ENCODE measurements at places on chromosomes 16 and 17.

DNA sequence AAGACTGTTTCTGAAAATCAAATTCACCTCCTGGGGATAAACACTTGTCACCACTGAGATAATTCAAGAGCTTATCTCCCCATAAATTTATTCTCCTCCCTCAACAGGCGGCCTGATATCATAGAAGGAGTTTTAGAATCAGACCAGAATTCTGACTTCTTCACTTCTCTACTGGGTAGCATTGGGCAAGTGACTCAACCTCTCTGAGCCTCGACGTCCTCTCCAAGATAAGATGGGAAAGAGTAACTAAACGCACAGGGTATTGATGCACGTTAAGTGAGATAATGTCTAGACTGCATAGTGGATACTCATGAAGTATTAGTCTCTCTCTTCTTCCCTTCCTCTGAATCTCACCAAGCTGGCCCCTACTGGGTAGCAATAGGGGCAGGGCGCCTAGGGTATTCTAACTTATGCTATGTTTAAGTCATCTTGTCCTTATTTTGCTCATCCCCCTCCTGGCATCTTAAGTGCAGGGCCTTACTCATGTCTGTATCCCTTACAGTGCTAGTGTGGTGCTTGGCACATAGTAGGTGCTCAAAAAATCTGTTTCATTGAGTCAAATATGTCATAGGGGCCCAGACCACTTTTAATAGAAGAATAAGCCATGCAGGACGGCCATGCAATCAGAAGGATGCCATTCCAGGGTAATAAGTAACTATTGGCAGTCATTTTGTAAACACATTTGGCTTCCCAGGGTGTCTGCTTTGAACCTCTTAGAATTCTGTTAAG, 476.4 kb upstream of the CCL2 start:
- DNase-seq = no peak

DNA sequence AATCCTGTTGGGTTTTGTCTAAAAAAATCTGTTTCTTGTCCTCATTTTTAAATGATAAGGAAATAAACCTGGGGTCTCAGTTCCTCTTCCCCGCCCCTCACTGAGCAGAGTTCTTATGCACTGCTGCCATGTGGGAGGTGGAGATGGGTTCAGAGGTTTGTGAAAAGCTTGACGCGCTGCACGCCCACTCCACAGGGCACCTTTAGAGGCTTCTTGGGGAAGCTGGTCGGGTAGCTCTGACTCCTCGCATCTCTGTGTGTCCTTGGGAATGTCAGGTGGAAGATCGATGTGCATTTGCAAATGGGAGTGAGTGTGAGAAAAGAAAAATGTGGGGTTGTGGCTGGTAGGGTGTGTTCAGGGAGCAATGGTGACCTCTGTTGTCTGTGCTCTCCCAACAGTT, 4.7 kb upstream of the ZNHIT3 start:
- no peak for DNase-seq

DNA sequence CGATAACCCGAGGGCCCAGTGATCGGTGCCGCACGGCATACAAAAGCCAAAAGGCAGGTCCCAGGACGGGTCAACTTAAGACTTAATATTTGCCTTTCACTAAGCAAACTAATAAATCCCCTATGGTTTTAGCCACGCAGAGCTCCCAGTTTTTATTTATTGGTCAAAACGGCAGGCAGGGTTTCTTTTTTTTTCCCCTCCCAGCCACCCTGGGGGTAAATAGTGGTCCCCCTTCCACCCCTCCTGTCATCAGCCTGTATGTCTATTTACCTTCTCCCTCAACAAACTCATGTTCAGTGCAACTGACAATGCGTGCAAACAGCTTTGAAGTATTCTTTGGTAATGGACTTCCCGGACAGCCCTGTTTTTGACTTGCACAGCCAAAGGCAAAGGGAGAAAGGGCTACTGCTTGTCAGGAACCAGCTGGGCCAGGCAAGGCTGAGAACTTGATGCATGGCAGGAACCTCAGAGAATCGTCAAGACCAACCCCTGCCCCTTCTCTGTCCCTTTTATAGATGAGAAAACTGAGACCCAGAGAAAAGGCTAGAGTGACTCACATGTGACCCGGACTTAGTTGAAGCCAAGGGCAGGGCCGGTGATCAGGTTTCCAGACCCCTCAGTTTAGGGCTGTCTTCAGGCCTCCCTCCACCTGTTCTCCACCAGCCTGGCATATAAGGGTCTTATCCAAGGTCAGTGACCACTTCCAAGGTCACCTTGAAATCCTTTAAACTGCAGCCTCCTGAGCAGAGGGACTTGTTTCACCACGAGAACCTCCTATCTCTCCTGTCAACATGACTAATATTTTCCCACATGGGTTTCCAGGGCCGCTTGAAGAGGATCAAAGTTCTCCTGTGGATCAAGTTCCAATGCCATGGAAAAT, 279.0 kb downstream of the SOX9 start:
- DNase-seq = no peak

GRCh38 chr17:72351884-72352346, 231.1 kb downstream of the SOX9 start:
- DNase-seq = no peak

DNA sequence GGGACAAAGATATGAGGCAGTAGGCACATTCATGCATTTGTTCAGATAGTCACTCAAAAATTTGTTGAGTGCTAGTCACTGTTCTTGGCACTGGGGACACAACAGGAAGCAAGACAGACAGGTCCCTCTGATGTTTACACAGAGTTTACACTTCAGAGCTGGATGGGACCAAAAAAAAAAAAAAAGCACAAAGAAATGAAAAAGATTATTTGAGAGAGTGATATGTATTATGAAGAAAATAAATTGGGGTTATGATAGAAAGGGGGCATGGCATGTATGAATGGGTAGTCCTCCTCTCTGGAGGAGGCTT, 3.5 kb upstream of the YPEL2 start:
- no peak for DNase-seq

Data from left renal pelvis (tissue), 4 donors.